Tibial nerve (tissue), 4 donors: ENCODE measurements at places on chromosomes 2 and 18. TPM values are rescaled to one million over a fixed set of nuclear protein-coding genes. Genes with fewer than 3 reads are reported as not detected.
A peak's percentile ranks its signal among the peaks of the same experiment; 100 is the strongest.

Gene ASB18
- not detected for total RNA-seq

DNA sequence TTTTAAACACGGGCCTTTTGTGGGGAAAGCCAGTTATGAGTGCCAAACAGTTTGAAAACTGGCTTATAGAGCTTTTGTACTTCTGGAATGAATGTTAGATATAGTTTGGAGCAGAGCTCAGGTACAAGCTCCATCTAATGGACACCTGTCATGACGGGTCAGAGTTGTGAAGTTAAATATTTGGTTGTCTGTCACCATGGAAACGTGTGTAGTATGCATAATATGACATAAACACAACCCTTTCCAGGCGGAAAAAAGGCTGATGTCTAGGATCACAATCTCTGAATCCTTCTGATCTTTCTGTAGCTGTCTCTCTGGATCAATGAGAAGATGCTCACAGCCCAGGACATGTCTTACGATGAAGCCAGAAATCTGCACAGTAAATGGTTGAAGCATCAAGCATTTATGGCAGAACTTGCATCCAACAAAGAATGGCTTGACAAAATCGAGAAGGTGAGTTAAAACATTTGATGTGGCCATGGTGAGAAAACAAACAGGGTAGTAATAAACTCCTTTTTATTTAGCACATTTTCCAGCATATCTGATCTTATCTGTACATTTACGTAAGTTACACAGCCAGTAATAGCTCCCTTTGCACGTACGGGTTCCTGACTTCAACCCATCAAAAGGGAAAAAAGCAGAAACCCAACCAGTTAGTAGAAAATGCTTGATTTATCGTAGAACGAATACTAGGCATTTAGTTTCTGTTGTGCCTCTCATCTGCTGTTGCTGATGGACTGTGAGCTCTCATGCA is 80.6 kb upstream of the EML6 start:
- DNase-seq: no peak
- peaks cover 19% of the 10 kb centered on the region for H3K36me3 ChIP-seq
- no peak overlapping the region for H3K4me3 ChIP-seq
- H3K4me1 ChIP-seq: peaks cover 46% of the 10 kb centered on the region
- H3K27ac ChIP-seq: peak overlapping the region; percentile 58
- no peaks in the 10 kb centered on the region for H3K27me3 ChIP-seq

DNA sequence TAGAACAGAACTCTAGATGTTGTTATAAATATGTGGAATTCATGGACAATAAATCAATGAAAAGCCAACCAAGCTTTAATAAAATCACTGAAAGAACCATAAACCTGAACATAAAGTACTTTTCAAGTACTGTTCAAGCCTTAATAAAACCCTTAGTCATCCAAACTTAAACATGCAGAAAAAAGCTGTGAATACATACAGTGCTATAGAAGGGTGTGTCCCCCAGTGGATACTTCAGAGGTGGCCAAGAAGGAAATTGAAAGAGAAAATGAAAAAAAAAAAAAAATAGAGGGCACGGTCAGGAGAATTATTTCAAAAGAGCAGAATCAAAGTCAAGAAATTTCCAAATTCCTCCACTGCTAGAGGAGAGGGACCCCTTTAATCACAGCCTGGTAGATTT is 141.1 kb downstream of the SP100 start:
- no peaks in the 10 kb centered on the region for H3K4me1 ChIP-seq
- H3K36me3 ChIP-seq: no peaks in the 10 kb centered on the region
- no peak for DNase-seq
- H3K27me3 ChIP-seq: no peaks in the 10 kb centered on the region
- H3K4me3 ChIP-seq: no peak overlapping the region
- H3K27ac ChIP-seq: no peak overlapping the region

- DNase-seq: no peak
- H3K27ac ChIP-seq: no peak overlapping the region
- peaks cover 9% of the 10 kb centered on the region for H3K4me1 ChIP-seq
- no peaks in the 10 kb centered on the region for H3K27me3 ChIP-seq
- no peaks in the 10 kb centered on the region for H3K36me3 ChIP-seq
- peak overlapping the region; percentile 79 for H3K4me3 ChIP-seq
These were observed 572 bp downstream of the INPP4A start for GRCh38 chr2:98445177-98445682.

- H3K4me3 ChIP-seq: no peak overlapping the region
- no peaks in the 10 kb centered on the region for H3K36me3 ChIP-seq
- DNase-seq: no peak
- no peaks in the 10 kb centered on the region for H3K27me3 ChIP-seq
These were observed 36.8 kb downstream of the DPP4 start for GRCh38 chr2:162037028-162037795.
